ENCODE measurements at places on chromosomes 11 and 22. TPM values are rescaled to one million over a fixed set of nuclear protein-coding genes. Genes with fewer than 3 reads are reported as not detected.

DNA sequence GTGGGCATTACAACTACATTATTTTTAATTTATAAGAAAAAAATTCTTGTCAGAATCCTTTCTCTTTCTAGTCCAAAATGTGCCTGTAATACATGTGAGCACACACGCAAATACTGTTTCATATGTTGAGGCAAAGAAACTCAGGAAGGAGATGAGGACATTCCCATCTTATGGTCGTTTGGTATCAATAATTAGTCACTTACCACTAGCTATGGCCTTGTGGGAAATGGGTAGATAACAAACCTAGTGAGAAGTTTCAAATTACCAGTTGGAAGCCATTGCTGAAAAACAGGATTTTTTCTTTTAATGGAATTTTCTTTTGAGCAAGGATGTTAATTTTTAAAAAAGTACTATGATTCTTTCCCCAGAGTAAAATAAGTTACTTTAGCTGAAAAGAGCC lies 25.7 kb downstream of the AMOTL1 start:
- H3K4me3 ChIP-seq, result no peak overlapping the region
- no peak for DNase-seq
- H3K27me3 ChIP-seq, result peaks cover 7% of the 10 kb centered on the region
- H3K36me3 ChIP-seq, result no peaks in the 10 kb centered on the region

DNA sequence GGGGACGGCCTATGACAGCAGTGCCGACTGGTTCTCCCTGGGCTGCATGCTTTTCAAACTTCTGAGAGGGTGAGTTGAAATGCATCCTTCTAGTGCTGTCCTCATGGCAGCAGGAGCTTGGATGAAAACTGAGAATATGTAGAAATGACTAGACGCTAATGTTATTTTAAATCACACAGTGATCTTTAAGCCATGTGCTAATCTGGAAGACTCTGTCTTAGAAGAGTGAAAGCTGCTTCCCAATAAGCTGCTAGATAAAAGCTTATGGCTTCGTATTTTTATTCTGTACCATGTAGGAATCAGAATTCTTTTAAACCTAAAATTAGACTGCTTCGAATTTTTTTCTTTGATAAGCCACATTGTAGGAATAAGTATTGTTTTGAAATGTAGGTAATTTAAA lies 46.8 kb upstream of the MYO18B start:
- peaks cover 16% of the 10 kb centered on the region for H3K4me1 ChIP-seq
- H3K36me3 ChIP-seq, result peaks cover 39% of the 10 kb centered on the region
- no peak overlapping the region for H3K27ac ChIP-seq
- no peak for DNase-seq
- no peaks in the 10 kb centered on the region for H3K27me3 ChIP-seq

Gene RBMXL2
- not detected for total RNA-seq

Gene DYNC2H1
- 0.92 TPM for total RNA-seq

- no peak for DNase-seq
- no peaks in the 10 kb centered on the region for H3K27me3 ChIP-seq
- H3K27ac ChIP-seq, result no peak overlapping the region
- H3K4me1 ChIP-seq, result peaks cover 87% of the 10 kb centered on the region
- H3K4me3 ChIP-seq, result no peak overlapping the region
These were observed 103.2 kb downstream of the ZBTB16 start for GRCh38 chr11:114162719-114163123.

Gene TREH
- total RNA-seq, result not detected

GRCh38 chr11:60321051-60321450 lies 6.0 kb upstream of the MS4A6E start:
- no peak overlapping the region for H3K27ac ChIP-seq
- H3K4me1 ChIP-seq, result no peaks in the 10 kb centered on the region
- H3K27me3 ChIP-seq, result peaks cover 7% of the 10 kb centered on the region
- no peak overlapping the region for H3K4me3 ChIP-seq

Gene HOATZ
- total RNA-seq, result not detected

DNA sequence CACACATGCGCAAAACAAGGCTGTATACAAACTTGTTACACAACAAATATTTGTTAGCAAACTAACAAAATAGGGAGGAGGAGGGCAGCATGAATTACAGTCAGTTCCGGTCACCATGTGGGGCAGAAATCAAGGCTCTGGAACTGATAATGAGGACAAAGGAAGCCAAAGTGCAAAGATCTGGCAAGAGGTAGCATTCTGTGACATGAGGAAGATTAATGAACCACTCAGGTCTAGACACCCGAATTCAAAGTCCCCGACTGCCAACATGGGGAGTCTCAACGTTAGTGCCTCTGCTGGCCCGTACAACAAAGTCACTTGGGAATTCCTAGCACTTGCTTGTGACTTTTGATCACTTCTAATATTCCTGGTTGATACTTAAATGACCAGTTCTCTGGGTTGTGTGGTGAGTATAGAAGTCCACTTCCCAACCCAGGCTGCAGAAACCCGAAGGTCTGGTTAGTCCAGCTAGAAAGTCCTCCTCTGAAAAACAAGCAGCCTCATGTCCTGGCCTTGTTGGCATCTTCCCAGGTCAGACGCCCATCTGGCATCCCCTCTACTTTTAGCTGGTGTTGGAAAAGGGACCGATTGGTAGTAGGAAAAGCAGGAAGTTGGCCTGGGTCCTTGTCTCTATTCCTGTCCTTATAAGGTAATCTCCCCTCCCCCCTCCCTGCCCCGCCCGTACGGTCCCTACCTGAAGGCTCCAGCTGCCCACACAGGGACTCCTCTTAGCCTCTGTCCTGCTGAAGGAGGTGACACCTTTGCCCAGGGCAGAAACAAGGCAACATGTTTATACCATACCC lies 1.6 kb downstream of the SUN2 start:
- H3K27me3 ChIP-seq, result no peaks in the 10 kb centered on the region
- DNase-seq, result peak; percentile 51
- H3K36me3 ChIP-seq, result peaks cover 71% of the 10 kb centered on the region
- H3K4me1 ChIP-seq, result peaks cover 54% of the 10 kb centered on the region
- peak overlapping the region; percentile 100 for H3K27ac ChIP-seq

Gene MB
- 0.20 TPM for total RNA-seq

DNA sequence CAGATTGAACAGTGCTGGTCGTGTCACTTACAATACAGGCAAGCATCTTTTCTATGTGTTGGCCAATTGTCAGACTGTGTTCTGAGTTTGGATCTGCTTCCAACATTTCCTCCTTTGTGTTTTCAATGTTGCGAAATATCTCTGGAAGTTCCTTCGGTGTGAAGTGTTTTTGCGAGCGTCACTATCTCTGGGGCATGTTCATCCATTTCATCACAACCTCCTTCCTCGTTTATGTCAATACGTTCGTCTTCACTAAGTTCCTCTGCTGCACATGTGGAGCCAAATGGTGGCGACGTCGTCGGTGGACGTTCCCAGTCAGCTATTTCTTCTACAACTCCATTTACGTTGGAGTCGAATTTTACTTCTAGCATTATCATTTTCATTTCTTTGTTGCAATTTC lies 100.2 kb upstream of the LMO1 start:
- DNase-seq, result no peak
- H3K4me3 ChIP-seq, result no peak overlapping the region
- no peaks in the 10 kb centered on the region for H3K4me1 ChIP-seq

Gene F2
- total RNA-seq, result 0.15 TPM

DNA sequence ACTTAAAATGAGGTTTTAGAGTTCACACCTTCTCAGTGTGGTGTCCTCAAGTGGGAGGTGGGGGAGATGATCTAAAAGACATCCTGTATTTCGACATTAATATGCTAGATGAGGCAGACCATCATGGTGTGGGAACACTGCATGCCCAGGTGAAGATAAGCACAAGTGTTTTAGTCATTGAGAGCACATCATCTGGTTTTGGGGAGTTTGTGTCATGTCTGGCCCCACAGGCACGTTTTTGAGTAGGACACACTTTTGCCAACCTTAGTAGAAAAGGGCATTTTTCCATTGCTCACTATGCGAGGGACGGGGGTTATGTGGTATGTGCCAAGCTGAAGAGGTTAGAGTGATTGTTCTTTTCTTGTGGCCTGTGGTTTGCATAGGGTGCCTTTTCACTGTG lies 189.3 kb downstream of the DBX1 start:
- H3K36me3 ChIP-seq, result no peaks in the 10 kb centered on the region
- no peak overlapping the region for H3K4me3 ChIP-seq
- peaks cover 10% of the 10 kb centered on the region for H3K27me3 ChIP-seq
- DNase-seq, result no peak
- H3K4me1 ChIP-seq, result peaks cover 12% of the 10 kb centered on the region
- H3K27ac ChIP-seq, result no peak overlapping the region

GRCh38 chr11:19721176-19721575 lies 8.5 kb downstream of the NAV2 start:
- no peak overlapping the region for H3K4me3 ChIP-seq
- H3K27ac ChIP-seq, result no peak overlapping the region
- no peak for DNase-seq
- H3K36me3 ChIP-seq, result no peaks in the 10 kb centered on the region
- peaks cover 27% of the 10 kb centered on the region for H3K4me1 ChIP-seq
- peaks cover 17% of the 10 kb centered on the region for H3K27me3 ChIP-seq

DNA sequence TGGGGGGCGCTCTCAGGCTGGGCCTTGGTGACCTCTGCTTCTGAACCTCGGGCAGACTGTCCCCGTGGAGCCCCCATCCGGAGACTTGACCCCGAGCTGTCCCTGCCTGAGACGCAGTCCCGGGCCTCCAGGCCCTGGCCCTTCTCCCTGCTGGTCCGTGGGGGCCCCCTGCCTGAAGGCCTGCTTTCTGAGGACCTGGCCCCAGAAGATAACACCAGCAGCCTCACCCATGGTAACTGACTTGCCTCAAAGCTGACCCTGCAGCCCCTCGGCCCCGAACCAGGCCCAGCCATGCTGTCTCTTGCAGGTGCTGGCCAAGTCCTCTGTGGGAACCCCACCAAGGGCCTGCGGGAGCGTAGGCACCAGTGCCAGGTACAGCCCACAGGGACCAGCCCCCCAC lies 8.9 kb downstream of the LMNTD2 start:
- no peak for DNase-seq
- H3K4me3 ChIP-seq, result no peak overlapping the region
- no peak overlapping the region for H3K27ac ChIP-seq
- H3K4me1 ChIP-seq, result peaks cover 2% of the 10 kb centered on the region

- no peaks in the 10 kb centered on the region for H3K4me1 ChIP-seq
- H3K27ac ChIP-seq, result no peak overlapping the region
- DNase-seq, result no peak
- no peaks in the 10 kb centered on the region for H3K27me3 ChIP-seq
- H3K36me3 ChIP-seq, result no peaks in the 10 kb centered on the region
These were observed 109.6 kb downstream of the SWAP70 start for GRCh38 chr11:9773524-9773923.

DNA sequence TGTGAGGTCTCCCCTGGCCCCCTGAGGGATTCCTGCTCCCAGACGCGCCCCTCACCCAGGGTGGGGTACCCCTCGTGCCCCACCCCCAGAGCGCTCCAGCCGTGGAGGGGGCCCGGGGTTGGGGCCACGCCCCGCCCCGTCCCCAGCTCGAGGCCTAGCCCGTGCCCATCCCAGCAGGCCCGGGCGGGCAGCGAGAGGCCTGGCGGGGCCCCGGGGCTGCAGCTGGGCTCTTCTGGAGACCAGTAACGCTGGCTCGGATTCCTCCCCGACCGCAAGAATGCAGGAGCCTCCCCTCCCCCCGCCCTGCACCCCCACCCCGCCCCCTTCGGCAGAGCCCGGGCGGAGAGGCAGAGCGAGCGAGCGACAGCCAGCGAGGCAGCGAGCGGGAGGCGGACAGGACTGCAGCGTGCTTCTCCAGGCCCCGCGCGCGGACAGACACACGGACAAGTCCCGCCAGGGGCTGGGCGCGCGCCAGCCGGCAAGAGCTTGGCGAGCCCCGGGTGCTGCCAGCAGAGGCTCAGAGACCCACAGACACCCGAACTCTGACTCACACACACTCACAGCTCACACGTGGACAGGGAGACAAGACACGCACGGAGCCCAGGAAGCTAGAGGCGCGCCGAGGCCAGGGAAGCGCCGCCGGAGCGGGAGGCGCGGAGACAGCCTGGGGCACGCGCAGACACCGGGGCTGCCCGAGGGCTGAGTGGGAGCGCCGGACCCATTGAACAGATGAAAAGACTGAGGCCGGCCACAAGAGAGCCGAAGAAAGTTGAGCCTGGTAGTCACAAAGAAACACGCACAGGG lies 15.2 kb downstream of the BCL9L start:
- H3K4me1 ChIP-seq, result peaks cover 73% of the 10 kb centered on the region
- H3K27me3 ChIP-seq, result no peaks in the 10 kb centered on the region

DNA sequence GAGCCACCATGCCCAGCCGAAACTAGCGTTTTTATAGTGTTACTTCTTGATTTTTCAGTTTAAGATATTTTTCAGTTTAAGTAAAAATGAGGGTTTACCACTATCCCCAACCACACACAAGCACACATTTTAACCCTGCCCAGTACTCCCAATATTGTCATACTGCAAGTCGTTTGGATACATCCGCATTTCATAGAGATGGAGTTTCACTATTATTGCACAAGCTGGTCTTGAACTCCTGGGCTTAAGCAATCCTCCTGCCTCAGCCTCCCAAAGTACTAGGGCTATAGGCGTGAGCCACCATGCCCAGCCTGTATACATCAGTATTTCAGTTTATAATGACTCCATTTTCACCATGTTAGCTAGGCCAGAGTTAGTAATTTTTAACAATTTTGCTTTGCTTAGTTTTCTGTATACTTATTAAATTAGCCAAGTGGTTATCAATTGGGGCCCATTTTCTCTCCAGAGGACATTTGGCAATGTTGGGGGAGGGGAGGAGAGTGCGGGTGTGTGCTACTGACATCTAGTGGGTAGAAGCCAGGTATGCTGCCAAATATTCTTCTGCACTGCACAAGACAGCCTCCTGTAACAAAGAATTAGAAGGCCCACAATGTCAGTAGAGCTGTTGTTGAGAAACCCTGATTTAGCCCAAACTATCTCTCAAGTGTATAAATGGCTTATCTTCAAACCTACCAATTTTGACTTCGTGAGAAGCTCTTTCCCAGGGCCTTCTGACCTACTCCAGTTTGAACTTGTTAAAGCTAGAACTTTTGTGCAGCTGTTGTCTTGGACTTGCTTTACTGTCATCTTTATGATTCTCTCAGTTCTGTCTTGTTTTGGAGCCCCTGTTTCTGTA lies 7.3 kb downstream of the USP47 start:
- peaks cover 69% of the 10 kb centered on the region for H3K4me1 ChIP-seq
- peak; percentile 78 for DNase-seq
- H3K27ac ChIP-seq, result peak overlapping the region; percentile 57
- no peaks in the 10 kb centered on the region for H3K27me3 ChIP-seq
- H3K36me3 ChIP-seq, result no peaks in the 10 kb centered on the region
- H3K4me3 ChIP-seq, result no peak overlapping the region

DNA sequence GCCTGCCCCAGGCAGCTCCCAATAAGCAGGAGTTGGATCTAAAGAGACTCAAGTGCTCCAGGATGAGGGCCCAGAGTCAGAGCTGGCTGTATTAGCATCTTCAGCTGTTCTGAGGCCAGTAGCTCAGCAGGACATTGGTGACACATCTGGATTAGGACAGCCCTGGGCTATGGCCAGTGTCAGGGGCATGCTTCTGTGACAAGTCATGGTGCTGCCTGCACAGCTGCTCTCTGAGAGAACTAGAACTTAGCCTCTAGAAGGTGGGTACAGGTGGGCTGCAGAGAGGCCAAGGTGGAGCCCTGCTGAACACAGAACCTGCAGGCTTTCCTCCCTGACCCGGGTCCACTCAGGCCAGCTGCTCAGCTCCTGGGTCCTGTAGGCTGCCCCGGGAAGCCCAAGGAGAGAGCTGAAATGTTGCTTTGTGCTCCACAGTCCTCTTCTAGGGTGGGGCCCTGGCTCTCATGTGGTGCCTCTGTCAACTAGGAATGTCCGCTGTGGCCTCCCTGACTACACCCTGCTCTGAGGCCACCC lies 426.9 kb downstream of the SOX6 start:
- no peak overlapping the region for H3K27ac ChIP-seq
- no peaks in the 10 kb centered on the region for H3K4me1 ChIP-seq

Gene DPP3
- total RNA-seq, result 82.3 TPM
